Foreskin keratinocyte (primary cell): ENCODE measurements at places on chromosomes 3 and 15. TPM values are rescaled to one million over a fixed set of nuclear protein-coding genes. Genes with fewer than 3 reads are reported as not detected.

CYP1A2 gene
- polyA plus RNA-seq = not detected in 2 replicates

SNURF gene
- 8.6 and 10.5 TPM in 2 replicates for polyA plus RNA-seq

SYNM gene
- polyA plus RNA-seq = 0.12 and 0.28 TPM in 2 replicates

RAD18 gene
- polyA plus RNA-seq = 6.7 and 7.8 TPM in 2 replicates

PIF1 gene
- polyA plus RNA-seq = 11.2 and 15.0 TPM in 2 replicates

DLG1 gene
- 17.7 and 22.1 TPM in 2 replicates for polyA plus RNA-seq

TM6SF1 gene
- 0.16 TPM in 1 of 2 replicates, not detected in the other for polyA plus RNA-seq

THSD4 gene
- 18.0 and 21.0 TPM in 2 replicates for polyA plus RNA-seq

C3orf85 gene
- polyA plus RNA-seq = not detected in 2 replicates

SLCO2A1 gene
- 0.14 and 0.41 TPM in 2 replicates for polyA plus RNA-seq
